ACHN (cell line): ENCODE measurements at places on chromosomes 11 and 22.

DNA sequence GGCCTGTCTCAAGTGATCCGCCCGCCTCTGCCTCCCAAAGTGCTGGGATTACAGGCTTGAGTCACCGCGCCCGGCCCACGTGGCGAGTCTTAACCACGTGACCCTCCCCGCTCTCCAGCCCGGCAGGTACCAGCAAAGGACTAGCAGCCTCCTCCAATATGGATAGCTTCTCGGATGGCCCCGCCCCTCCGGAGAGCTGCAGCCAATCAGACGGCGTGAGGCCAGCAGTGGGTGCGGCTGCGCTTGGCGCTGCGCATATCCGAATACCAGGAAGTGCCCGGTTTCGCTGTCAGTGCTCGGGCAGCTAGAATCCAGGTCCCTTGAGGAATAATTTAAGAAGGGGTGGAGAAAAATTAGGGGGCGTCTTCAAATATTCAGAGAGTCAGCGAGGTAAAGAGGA, 14.7 kb upstream of the PISD start:
- DNase-seq = peak; percentile 63

DNA sequence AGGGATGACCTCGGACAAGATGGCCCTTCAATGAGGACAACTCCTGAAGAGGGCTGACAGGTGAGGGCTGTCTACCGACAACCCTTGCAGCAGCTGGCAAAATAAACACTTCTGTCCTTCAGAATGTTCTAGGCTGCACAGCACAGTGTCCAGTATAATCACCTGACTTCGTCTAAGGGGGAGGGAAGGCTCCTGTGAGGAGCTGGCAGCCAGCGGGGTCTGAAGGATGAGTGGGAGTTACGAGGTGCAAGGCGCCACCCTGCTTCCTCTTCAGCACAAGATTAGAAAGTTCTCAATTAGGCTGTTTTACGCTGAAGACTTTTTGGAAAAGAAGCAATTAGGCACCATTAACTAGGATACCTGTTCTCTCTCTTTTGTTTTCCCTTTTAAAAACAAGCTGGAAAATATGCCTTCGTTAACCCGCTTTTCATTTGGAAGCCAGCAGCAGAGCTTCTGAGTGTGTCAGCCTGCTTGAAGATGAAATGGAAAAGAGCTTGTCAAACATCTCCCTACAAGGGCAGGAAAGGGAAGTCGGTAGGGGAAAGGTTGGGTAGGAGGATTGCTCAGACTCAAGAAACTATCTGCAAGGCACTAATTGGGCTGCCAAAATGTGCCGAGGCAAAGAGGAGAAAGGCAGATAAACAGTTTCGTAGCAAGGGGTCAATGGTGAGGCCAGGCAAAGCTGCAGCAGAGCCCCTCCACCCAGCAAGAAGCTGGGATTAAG, 592.2 kb upstream of the CADM1 start:
- DNase-seq = no peak

DNA sequence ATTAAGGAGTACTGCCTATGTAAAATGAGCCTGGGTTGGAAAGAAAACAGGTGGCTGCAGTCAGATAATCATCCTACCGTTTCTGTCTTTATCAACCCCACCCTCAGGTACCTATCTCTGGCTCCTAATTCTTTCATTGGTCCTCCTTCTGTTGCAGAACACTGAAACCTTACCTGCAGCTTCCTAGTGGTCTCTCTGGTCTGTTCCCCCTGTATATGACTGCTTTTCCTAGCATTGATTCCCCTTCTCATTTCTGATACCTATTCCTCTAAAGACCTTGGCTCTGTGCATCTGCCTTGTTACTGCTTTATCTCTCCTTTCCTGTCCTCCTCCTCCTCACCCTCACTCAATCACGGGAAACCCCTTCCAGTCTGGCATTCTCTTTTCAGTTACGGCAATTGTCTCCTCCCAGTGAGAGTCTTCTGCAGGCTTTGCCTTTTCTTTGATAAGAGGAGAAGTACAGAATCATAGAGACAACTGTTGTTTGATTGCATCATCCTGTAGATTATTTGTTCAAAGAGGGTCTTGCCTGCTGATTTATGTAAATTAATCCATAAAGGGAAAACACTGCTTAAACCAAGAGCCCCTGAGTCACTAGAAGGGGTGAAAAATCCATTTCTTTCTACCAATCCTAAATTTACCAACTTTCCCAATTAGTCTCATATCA, 301.2 kb downstream of the AASDHPPT start:
- DNase-seq = no peak

DNA sequence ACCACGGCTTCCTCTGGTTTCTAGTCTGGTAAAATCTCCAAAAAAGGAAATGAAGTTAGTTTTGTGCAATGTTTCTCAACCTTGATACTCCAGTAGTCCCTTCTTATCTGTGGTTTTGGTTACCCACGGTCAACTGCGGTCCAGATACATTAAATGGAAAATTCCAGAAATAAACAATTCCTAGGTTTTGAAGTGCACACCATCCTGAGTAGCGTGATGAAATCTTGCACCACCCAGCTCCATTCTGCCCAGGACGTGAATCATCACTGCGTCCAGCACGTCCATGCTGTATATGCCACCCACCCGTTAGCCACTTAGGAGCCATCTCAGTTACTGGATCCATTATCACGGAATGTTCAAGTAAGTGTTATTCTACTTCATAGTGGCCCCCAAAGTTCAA, 117.0 kb downstream of the FBXO7 start:
- no peak for DNase-seq

DNA sequence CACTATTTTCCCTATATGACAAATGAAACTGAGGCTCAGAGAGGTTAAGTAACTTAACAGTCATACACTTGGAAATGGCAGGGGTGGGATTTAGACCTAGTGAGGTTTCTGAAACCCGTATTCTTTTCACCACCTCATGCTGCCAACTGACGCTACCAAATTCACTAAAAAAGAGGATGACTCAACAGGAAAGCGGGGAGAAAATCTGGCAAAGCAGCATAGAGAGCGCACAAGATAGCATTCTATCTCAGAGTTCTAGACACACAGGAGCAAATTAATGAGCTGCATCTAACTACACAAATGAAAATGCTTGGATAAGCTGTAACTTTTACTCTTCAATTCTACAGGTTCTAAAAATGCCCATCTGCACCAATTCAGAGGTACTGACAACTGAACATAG, 136.4 kb downstream of the RBFOX2 start:
- DNase-seq = peak; percentile 36

DNA sequence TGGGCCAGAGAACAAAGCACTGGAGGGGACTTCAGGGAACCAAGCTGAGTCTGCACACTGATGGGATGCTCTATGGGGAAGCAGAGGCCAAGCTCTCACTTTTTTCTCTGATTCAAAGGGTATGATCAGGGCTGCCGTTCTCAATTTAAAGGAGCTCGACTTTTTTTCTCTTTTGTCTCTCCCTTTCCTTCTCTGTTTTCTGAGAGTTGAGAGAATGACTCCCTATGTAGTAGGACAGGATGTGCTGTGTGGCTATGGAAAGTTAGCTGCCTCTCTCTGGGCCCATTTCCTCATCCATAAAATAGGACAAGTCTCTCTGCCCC, 7.9 kb downstream of the ADORA2A start:
- DNase-seq = no peak

DNA sequence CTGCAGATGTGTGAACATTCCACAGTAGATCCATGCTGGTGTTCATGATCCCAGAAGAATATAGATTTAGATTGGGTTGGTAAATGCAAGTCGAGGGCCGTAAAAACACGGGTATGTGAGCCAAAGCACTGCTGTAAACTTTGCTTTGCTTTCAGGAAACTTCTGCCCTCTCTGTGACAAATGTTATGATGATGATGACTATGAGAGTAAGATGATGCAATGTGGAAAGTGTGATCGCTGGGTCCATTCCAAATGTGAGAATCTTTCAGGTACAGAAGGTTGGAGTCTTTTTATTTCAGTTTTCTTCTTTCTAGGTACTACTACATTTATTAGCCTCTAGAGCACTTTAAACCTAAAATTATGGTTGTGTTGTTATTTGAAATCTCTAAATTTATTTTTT, 36.2 kb upstream of the TTC36 start:
- no peak for DNase-seq

- DNase-seq = no peak
Observed at GRCh38 chr11:79427611-79428327, 13.1 kb downstream of the TENM4 start.

DNA sequence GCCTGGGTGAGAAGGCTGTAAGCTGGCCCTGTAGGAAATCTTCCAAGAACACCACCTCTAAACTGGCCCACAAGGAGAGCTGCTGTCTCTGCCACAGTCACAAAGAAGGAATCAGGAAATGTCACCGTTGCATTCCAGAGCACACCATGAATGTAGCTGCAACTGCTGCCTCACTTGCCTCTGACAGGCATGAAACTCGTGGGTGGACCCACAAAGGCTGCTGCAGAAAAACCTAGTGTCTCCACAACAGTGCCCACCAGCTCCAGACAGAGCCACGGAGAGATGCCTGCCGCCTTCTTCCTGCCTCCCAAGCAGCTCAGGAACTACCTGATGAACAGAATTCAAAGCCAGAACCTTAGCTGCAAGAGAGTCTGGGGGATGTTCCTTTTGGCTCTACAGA, 10.5 kb downstream of the DNAJB13 start:
- no peak for DNase-seq

DNA sequence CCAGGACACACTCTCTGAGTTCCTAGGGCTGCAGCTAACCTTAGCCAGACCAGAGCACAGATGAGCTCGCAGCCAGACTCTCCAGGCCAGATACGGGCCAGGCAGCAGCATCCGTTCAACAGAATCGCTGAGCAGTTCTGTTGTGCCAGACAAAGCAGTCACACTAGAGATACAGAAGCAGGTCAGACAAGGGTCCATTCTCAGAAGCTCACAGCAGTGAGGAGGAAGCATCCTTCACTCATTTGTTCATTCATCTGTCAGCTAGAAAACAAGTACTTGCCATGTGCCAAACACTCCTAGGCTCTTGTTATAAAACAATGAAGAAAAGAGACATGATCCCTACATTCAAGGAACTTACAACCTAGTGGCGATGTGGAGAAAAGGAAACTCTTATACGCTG, 2.6 kb downstream of the LMO2 start:
- no peak for DNase-seq

DNA sequence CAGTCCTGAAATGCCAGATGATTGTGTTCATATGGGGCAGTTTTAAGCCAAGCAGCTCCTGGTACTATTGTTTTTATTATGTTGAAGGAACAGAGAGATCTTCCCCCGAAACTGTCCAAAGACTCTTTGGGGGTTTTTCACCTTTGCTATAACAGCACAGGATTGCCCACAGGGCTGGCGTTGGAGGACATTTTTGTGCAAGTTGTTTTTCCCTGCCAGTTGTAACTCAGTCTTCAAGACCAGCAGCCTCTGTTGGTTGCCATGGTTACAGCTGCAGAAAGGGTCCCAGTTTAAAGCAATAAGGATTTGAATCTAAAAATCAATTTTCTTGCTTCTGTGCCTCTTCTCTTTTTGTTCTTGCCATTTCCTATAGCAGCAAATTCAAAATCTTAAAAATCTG, 45.4 kb upstream of the YWHAH start:
- no peak for DNase-seq

GRCh38 chr22:42642806-42643633, 2.6 kb upstream of the ATP5MGL start:
- no peak for DNase-seq

- DNase-seq = peak; percentile 85
Observed at GRCh38 chr11:47269002-47269828, 718 bp upstream of the MADD start.

DNA sequence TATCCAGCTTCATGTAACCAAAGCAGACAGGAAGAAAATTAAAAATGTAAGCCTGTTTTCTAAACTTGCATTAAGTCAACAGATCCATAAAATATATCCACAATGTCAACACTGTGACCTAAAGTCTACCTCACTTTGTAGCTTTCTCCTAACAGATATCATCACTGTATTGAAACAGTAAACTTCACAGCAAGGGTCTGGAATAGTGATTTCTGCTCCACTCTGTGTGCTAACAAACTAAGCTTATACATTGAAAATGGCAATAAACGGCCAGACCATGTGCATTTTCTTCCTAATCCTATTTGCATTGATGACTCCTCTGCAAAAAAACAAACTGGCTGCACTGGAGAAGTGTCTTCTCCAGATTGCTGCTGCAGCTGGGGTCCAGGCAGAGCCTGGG, 26.8 kb downstream of the CADM1 start:
- DNase-seq = no peak

- no peak for DNase-seq
Observed at GRCh38 chr22:31377612-31378011, 21.8 kb upstream of the DRG1 start.

GRCh38 chr11:67732045-67732787, 57.8 kb upstream of the ALDH3B2 start:
- DNase-seq = peak; percentile 33

- peak; percentile 75 for DNase-seq
Observed at GRCh38 chr11:46112961-46113607, 8.2 kb downstream of the PHF21A start.

DNA sequence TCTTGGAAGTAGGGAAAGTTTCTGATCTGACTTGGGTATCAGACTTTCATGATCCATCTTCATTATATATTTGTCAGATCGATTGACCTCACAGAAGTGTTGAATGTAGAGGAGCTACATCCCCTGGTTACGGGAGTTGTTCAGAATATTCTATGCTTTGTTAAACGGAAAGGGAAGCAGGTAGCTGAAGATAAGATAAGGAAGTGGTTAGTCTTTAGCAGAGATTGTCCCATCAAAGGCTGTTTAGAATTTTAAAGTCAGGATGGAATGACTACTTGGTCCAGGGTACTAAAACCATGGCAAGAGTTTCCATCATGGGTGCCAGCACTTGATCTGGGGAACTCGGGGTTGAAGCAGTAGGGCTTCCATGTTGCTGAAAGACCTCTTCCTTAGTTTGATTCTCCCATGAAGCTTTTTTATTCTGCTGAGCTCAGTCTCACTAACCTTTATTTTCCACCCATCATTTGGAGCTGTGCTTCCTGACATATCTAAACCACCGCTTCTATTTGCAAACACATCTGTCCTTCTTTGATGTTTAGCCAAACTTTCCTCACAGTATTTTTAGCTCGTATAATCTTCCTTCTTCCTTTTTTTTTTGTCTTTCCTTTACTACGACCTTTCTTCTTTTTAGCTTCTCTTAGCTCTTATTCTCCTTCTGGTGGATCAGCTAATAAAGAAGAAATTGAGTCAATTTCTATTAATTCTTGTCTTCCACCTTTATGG, 4.0 kb upstream of the C22orf31 start:
- DNase-seq = no peak

DNA sequence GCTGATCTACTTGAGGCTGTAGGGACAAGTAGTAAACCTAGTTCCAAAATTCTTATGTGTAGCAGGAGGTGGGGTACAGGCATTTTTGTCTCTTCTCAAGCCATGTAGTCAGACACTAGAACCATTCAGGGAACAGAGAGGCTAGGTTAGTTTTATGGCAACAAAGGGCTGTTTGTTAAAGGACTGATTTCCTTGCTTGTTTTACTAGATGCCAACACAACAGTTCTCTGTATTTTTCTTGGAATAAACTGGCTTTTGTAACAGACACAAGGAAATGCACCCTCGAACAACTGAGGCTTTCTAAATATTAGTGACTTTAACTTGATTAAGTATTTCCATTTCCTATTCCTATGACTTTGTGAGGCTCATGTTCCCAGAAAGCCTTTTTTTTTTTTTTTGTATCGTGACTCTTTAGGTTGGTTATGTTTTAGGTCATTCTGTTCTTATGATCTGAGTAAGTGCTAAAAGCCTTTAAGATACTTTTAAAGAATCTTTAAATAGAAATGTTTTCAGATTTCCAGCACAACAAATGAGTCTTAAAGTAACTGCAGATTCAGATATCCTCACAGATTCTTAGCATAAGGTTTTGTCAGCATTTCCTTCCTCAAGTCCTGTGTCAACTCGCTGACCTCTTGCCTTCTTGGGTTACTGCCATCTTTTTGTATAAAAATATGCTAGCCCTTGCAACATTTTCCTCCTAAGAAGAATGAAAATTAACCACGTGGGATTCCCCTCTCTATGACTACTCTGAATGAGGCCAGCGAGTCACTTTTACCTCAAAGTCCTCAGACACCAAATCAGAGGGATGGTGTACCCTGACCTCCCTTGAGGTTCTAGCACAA, 92.5 kb downstream of the CCDC83 start:
- peak; percentile 54 for DNase-seq
